Activated CD8-positive, alpha-beta memory T cell treated with anti-CD3 and anti-CD28 coated beads, Interleukin-2, amount 50 U/mL, for 4 hours (primary cell): ENCODE measurements at places on chromosomes 1 and 21.

DNA sequence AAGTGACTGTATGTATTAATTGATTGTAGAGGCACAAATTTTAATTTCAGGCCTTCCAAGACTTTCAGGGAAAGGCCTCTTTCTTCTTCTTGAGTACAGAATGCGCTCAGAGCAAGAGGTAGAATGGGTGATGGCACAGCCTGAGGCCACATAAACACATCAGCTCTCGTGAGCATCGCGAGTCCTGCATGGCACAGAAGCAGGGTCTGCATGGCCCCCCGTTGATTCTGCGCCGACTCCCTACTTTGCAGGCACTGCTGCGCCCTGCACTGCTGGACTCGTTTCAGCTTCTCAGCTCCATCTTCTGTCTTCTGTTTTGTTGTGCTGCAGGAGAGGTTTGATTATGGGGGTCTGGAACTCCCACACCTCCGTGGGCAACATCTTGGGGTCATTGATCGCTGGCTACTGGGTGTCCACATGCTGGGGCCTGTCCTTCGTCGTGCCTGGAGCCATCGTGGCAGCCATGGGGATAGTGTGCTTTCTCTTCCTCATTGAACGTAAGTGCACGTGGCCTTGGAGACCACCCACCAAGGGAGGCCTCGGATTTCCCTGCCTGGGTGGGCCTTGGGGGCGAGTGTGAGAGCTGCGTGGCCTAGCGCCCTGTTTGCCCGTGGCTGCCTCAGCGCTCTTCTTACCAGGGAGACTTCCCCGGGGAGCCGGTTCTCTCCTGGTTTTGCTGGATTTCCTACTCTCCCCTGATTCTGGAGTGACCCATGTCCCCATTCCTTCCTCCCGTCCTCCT is 29.6 kb downstream of the SLC37A1 start:
- no peak for DNase-seq

GRCh38 chr1:243594455-243594854 is 255.6 kb downstream of the AKT3 start:
- DNase-seq = no peak

DNA sequence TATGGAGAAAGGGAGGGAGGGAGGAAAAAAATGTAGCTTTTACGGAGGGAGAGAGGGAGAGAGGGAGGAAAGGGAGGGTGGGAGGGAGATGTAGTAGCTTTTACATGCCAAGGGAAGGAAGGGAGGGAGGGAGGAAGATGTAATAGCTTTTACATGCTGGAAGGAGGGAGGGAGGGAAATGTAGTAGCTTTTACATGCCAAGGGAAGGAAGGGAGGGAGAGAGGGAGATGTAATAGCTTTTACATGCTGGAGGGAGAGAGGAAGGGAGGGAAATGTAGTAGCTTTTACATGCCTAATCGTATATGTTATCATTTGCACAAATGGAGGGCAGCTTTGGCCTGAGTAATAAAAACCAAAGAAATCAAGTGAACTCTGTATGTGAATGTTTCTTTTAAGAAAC is 35.6 kb downstream of the EEIG2 start:
- no peak for DNase-seq

- no peak for DNase-seq
These were observed 151.7 kb upstream of the NEGR1 start for GRCh38 chr1:72434070-72434469.

DNA sequence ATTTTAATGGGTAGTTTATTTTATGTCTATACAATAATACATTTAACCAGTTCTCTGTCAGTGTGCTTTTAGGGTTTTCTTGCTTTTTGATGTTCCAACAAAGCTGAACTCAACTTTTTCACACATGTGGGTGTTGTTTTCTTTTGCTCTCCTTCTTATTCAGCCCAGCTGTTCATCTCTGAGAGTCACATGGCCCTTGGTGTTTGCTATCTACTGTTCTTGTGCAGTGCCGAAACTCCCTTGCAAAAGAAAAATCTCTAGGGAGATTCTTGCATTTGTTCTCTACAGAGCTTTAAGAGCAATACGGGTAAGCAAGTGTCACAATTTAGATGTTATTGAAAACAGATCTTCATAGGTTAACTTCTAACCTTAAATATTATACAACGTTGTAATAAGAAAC is 281.1 kb upstream of the CXADR start:
- no peak for DNase-seq

- no peak for DNase-seq
These were observed 54.9 kb downstream of the AHDC1 start for GRCh38 chr1:27548858-27549719.

- DNase-seq = no peak
These were observed 270.7 kb upstream of the RUNX1 start for GRCh38 chr21:35319684-35320283.

- no peak for DNase-seq
These were observed 61.8 kb downstream of the PUM1 start for GRCh38 chr1:31003613-31004230.

DNA sequence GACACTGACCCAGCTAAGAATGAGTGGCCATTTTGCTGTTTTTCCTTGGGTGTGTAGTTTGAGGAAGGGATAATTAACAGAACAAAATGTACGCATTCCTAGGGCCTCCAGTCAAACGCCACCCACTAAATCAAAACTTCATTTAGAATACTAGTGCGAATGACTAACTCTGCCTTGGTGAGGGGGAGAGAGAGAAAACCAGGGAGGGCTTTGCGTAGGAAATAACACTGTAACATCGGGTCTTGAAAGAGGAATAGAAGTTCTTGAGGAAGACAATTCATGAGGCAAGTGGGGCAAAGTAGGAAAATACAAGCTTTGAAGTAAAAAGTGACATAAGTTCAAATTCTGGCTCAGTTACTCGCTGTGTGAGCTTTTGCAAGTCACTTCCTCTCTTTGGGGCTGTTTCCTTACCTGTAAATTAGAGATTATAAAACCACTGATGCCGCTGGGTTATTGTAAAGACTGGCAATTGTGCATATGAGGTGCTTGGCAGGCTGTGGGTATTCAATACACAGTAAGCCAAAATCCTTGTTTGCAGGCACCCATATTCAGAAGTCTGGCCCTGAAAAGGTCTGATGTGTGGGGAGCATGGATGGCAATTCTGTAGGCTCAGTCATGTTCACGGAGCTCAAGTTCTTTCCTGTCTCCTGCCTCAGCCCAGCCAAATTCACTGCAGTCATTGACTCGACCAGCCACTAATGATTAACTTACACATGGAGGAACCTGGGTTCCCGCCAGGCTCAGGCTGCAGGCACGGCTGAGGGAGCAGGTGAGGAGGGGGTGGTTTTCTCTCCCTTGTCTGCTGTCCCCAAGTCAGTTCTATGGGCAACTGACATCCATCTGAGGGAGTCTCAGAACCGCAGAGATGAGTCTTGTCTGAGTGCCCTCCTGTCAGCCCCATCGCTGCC is 140.3 kb upstream of the CSF3R start:
- DNase-seq = no peak

GRCh38 chr1:18608534-18608933 is 22.1 kb upstream of the PAX7 start:
- DNase-seq = no peak

GRCh38 chr1:106921186-106921585 is 135.3 kb upstream of the PRMT6 start:
- DNase-seq = no peak

GRCh38 chr1:11569551-11569950 is 84.7 kb downstream of the FBXO2 start:
- DNase-seq = no peak

DNA sequence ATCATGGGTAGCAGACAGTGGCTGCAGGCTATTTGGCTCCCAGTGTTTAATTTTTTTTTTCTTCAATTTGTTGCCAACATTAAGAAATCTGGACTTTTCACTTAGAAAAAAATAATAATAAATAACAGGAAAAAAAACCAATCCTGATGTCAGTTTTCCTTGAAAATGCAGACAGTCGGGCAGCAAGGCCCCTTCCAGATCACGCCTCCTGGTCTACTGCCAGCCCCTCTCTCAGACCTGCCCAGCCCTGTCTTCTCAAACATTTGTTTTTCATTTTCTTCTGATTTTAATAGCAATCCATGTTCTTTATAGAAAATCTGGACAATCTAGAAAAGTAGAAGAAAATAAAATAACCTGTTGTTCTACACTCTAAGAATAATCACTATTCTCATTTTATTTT is 15.5 kb downstream of the IFNGR2 start:
- no peak for DNase-seq

- no peak for DNase-seq
These were observed 352.4 kb downstream of the USP25 start for GRCh38 chr21:16082038-16082816.

DNA sequence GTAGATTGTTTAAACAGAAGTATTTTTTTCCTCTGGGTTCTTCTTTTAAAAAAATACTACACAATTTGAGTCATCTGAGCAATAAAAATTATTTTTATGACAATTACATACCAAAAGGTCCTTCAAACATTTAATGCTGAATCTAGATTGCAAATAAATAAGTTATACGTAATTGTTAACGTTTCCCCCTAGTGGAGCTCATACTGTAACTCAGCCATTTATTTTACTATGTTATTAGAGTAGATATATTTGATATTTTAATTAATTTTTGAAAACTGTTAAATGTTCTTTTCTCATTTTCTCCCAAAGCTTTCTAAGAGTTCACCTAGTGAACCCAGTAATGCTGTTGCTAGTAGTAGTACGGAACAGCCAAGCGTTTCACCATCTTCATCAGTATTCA is 33.5 kb downstream of the ZMYM1 start:
- DNase-seq = no peak

DNA sequence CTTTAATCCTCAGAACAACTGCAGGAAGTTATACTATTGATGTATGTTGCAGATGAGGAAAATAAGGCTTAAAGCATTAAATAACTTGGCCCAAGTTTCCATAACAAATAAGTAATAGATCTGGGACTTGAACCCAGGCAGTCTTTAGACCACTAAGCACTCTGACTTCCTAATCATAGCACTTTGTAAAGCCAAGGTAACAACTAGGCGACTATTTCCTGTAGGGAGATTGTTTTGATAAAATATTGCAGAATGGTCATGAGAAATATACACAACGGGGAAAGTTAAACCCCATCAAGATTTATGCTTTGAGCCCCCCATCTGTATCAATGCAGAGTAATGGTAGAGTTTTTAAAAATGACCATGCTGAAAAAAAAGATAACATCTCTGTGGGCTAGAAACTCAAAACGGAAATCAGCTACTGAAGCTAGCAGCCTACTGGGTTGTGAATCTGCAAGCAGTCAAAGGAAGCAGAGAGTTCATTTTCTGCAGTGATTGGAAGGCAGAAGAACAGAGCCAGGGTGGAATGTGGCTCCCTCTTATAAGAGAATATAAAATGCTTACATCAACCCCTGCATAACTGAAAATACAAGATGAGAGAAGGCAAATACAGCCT is 111.2 kb upstream of the OLIG2 start:
- no peak for DNase-seq

GRCh38 chr1:91803123-91803522 is 82.8 kb downstream of the TGFBR3 start:
- no peak for DNase-seq

DNA sequence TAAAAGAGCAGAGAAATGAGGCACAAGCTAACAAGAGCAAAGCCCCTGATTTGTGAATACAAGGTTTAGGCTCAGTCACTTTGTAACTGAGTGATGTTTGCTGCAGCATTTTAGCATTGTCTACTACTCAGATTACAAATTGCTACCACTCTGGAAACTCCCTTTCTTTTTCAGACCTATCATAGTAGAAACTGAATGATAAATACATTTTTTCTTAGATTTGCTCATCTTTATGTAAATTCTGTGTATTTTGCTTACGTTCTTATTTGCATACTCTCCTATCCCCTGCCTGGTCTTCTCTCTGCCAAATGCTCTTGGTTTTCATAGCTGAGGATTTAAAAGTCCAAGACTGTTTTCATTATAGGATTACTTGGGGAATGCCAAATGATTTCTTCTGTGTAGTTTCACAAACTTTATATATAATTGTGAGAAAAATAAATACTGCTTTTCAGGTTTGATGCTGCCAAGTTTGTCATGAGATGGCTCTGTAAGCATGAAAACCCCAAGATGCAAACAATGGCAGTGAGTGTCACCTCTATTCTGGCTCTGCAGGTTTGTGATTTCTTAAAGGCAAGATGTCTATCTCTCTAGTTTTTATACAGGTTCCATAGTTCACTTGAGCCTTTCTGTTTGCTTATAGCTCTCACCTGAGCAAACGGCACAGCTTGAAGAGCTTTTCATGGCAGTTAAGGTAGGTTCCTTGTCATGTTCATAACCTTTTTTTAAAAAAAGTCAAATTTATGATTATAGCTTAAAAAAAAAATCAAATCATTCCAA is 24.7 kb downstream of the ZYG11A start:
- DNase-seq = no peak

GRCh38 chr1:224287714-224288113 is 42.3 kb downstream of the NVL start:
- DNase-seq = no peak

GRCh38 chr1:94009304-94009703 is 100.1 kb upstream of the GCLM start:
- DNase-seq = no peak

- DNase-seq = no peak
These were observed 7.9 kb upstream of the MRPS15 start for GRCh38 chr1:36471830-36472641.

GRCh38 chr1:46532498-46533178 is 18.8 kb downstream of the KNCN start:
- DNase-seq = peak; percentile 77

GRCh38 chr1:14551386-14551785 is 47.1 kb upstream of the KAZN start:
- DNase-seq = no peak

DNA sequence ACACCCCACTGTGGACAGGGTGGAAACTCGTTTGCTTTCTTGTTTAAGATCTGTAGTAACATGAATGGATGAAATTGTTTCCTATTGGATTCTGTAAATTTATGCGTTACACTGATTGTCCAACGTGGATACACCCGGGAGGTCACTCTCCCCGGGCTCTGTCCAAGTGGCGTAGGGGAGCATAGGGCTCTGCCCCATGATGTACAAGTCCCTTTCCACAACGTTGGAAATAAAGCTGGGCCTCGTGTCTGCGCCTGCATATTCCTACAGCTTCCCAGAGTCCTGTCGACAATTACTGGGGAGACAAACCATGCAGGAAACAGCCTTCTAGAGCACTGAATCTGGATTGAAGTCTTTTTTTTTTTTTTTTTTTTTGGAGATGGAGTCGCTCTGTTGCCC is 1.4 kb downstream of the RCC1 start:
- DNase-seq = no peak

- DNase-seq = no peak
These were observed 8.3 kb upstream of the LGALS8 start for GRCh38 chr1:236515443-236515958.

GRCh38 chr1:46457178-46457577 is 32.5 kb upstream of the DMBX1 start:
- no peak for DNase-seq

- DNase-seq = no peak
These were observed 10.6 kb upstream of the KCNE2 start for GRCh38 chr21:34353182-34353581.

GRCh38 chr1:54409156-54410142 is 3.3 kb upstream of the SSBP3 start:
- no peak for DNase-seq

GRCh38 chr1:237671935-237672334 is 218.8 kb downstream of the ZP4 start:
- DNase-seq = no peak

- no peak for DNase-seq
These were observed 48.4 kb downstream of the USP48 start for GRCh38 chr1:21734526-21734925.

GRCh38 chr1:198632007-198632406 is 6.8 kb upstream of the PTPRC start:
- no peak for DNase-seq
